ENCODE measurements at places on chromosomes 2 and 18.

DNA sequence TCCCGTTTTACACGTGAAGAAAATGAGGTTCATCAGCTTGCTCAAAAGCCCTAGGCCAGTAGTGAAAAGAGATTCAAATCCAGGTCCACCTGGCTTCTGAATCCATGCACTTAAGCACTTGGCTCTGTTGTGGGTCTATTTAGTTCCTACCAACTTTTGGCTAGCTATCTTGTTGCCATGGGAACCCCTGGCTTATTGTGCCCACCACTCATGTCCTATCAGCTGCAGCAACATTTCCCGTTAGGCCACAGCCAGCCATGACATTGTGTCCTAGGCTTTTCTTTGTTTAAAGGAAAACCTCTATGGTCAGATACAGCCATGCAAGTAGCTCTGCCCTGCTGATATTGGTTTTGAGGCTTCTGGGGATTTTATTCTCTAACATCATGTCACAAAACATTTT is 49.8 kb downstream of the PLEK start:
- no peak for DNase-seq

GRCh38 chr2:70024284-70024683 is 62.9 kb upstream of the ASPRV1 start:
- no peak for DNase-seq

- DNase-seq = no peak
Measured at GRCh38 chr18:59015531-59016152, 124.0 kb upstream of the SEC11C start.

DNA sequence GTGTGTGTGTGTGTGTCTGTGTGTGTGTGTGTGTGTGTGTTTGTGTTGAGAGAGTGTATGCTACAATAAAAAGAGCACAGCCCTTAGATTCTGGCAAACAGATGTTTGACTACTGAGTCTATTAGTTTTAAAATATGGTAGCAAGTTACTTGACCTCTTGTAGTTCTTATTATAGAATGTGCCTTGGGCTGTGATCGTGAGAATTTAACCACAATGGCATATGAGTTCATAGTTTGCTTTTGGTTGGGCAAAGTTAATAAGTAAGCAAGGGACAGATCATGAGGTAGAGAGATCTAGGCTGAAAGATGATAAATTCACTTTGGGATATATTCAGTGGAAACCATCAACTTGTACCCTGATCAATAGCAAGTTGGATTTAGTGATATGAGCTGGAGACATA is 334.3 kb upstream of the VWC2L start:
- DNase-seq = no peak

GRCh38 chr18:13435586-13436333 is 217.2 kb downstream of the LDLRAD4 start:
- DNase-seq = no peak

GRCh38 chr2:191638079-191638801 is 39.7 kb upstream of the NABP1 start:
- no peak for DNase-seq

- DNase-seq = no peak
Measured at GRCh38 chr2:6352906-6353515, 512.7 kb downstream of the CMPK2 start.

DNA sequence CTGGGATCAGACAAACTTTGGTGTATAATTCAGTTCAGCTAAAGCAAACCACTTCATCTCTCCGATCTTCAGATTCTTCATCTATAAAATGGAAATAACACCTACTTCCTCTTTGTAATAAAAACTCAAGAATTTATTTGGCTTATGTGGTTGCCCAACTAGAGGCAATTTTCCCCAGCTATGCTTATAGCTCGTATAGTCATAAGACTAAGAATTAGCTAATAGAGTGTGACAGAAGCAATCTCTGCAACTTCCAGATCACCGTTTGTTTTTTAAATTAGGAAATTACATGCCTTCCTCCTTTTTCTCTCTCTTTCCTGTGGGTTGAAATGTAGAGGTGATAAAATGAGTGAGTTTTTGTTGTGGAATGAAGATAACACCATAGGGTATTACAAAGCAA is 35.3 kb upstream of the KCNF1 start:
- DNase-seq = no peak

DNA sequence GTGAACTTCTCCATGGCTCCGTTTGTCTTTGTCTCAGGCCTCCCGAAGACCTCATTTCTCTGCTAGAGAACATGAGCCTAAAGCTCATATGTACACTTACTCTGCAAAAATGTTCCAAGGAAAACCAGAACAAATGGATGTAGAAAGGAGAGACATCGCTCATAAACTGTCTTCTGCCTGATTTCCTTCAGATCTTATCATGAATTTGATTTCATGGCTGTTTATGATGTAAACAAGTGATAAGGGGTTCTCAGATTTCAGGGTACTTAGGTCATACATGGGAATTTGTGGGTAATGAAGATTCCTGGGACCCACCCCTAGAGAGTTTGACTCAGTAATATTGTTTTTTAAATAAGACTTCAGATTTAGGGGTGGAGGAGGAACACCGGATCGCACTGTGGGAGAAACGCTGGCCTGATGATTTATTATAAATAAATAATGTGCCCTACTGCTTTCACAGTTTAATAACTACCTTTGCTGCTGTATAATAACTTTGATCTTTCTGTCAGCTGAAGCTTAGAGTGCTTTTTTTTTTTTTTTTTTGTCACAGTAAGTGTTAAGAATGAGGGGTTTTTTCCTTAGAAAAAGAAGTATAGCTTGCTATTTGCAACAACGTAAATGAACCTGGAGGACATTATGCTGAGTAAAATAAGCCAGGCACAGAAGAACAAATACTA is 14.9 kb downstream of the AOX1 start:
- DNase-seq = no peak

- peak; percentile 89 for DNase-seq
Measured at GRCh38 chr18:11851146-11851805, at the start of gene CHMP1B. Gene CHMP1B, plus strand, starts transcription at chr18:11851413. Its CDS starts 99 bp downstream, at chr18:11851512.

DNA sequence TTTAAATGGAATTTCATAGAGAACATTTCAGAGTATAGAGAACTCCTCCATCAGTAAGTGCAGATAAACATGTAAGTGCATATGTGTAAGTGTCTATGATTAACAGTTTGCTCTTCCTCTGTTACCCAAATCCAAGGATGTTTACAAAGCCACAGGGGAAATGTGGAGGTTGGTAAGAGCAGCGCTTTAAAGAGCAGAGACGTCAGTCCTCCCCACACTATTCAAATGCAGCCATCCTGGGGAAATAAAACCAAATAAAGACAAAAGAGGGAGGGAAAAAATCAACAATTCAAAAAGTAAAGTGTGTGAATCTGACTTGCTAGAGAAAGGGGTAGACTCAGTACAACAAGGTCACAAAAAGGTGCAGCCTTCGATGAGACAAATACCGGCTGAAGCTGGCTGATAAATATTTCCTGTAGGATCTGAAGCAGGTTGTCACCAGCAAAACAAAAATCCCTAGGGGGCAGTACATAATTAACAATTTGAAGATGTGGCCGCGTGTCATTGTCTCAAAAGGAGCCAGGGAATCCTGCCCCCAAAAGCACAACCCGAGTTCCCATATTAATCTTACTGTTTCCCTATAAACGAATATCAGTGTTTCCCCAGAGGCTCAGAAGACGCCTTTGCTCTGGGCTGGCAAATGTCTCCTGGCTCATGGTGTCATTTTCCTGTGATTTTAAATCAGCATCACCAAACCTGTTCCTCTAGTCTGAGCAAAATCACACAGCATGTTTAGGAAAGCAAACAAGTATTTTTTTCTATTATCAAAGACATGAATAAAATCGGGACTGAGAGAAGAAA is 216.5 kb downstream of the CDCA7 start:
- no peak for DNase-seq

DNA sequence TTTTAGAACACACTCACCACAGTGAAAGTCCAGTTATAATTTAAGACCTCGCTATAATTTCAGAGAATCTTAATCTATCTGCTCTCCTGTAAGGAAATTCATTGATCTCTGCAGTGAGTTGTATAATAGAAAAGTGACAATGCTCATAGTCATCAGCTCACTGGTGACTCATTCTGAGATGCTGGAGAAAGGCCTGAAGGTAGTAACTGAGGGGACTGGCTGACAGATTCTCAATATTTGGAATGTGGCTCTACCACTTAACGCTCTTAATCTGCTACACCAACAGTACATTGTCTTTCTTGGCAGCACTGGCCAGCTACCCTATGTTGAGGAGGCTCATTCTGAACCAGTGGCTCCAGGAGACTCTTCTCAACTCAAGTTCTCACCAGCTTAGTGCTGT is 246.1 kb downstream of the RPRM start:
- no peak for DNase-seq

DNA sequence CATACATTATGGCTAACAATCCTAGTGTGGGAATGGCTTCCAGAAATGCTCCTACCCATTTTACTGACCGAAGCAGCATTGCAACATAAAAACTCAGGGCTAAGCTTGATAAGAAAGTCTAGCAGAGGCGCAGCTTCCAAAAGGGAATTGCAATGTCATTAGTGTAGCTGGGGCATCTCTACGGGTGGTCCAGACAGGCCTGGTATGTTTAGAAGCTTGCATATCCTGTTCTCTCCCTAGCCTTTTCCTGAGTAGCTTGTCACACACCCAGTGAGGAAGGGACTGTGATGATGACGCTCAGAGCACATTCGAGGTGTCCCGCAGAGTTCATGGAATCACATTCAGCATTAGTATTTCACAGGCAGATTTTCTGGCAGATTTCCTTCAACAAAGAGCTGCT is 38.0 kb upstream of the COL5A2 start:
- DNase-seq = no peak

DNA sequence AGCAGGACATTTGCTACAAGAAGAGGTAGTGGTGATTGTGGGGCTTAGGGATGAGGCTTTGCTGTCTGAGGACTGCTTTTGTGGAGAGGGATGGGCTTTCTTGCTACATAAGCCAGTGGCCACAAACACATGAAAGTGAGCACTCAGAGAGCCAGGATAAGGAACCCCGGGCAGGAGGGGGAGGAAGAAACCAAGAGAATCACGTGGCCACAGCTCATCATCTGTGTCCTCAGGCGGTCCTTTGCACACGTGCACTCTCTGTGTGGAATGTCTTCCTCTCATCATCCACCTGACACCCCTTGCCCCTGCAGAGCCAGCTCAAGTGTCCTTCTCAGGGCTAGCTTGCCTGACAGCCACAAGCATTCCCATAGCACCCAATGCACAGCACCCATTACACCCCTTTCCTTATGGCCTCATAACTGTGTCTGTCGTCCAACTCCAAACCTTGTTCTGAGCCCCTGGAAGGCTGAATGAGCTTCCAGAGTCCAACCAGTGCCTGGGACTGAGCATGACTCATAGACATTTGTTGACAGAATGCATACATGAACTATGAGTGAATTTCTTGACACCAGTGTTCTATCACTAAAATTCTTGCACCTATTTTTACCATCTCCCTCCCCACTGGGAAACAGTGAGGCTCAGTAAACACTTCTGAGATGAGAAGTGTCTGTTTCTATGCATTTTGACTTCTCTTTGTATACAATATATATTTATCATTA is 398.3 kb downstream of the ALK start:
- no peak for DNase-seq

DNA sequence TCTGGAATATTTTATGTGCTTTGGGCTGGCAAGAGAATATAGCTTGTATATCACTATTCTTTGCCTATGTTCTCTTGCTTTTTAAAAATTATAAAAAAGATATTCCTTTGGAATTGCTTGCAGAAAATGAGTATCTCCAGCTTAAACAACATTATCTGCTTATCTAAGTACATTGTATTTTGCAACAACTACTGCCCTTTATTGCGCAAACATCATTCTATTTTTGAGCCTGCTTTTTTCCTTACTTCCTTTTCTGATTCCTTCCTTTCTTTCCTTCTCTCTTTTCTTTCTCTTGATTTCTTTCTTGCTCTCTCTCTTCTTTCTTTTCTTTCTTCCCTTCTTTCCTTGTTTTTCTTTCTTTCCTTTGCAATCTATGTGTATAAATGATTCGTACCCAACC is 74.0 kb downstream of the UNC80 start:
- no peak for DNase-seq

DNA sequence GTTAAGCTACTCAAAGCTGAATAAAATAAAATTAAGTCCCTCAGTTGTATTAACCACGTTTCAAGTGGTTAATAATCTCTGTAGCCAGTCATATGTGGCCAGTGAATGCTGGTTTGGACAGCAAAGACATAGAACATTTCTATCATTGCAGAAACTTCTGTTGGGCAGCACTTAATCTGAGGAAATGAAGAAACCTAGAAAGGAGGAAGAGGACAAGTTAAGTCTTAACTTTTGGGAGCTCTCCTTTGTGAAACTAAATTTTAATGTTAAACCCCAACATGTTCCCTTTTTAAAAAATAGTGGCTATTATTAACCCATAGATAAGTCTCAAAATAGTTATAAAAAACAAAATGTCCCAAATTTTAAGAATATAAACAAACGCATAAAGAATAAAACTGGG is 421.3 kb downstream of the ARHGAP15 start:
- no peak for DNase-seq

DNA sequence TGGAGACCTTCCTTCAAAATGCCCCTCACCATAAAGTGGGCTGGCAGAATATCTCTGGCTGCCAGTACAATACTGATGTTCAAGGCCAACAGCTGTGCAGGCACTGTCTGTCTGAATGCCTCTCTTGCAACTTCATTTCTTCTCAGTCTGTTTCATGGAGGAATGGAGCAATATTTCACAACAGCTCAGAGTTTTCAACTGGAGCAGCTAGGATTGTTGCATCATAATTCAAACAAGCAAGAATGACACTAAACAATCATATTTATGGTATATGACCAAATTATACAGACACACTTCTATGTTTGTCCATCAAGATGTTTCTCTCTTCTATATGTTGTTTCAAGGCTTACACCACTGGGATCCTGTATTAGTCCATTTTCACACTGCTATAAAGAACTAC is 444.2 kb downstream of the LRATD1 start:
- DNase-seq = no peak
